ENCODE measurements at places on chromosomes 2 and 18. TPM values are rescaled to one million over a fixed set of nuclear protein-coding genes. Genes with fewer than 3 reads are reported as not detected.

DNA sequence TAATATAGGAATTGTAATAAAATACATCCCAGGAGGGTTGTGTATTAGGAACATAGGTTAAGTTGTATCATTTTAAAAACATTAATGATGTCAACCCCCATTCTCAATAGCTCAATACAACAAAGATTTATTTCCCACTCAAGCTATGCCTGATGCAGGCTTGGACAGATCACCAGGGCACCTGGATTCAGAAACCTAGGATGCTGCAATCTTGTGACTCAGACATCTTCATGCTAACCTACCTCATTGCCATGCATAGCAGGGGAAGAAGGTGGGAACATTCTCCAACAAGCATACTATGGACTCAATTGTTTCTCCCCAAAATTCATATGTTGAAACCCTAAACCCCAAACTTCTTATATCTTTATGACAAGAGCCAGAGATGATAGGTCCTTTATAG, 244.2 kb downstream of the CD226 start:
- no peak for DNase-seq

GRCh38 chr2:193409951-193410350, 1215.2 kb upstream of the TMEFF2 start:
- no peak for DNase-seq

GRCh38 chr2:229445501-229446211, 174.6 kb upstream of the PID1 start:
- peak; percentile 80 for DNase-seq

DNA sequence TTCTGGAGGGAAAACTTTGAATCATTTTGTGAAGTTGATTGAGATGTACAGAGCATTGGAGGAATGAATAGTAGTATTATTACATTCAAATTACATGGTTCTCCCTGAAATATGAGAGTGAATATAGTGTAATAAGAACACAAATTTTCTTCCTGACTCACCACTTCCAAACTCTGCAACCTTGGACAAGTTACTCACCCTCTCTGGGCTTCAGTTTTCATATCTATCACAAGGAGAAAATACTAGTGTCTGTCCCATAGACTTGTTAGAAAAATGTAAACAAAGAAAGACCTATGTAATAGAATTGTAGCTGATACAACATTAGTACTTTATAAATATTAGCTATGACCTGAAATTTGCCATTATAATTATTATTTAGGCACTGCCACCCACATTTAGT, 150.8 kb downstream of the LRRTM1 start:
- DNase-seq: no peak

- DNase-seq: no peak
Observed at GRCh38 chr2:235968155-235968554, 200.0 kb downstream of the GBX2 start.

Gene IL1RN
- total RNA-seq: not detected

Gene TMEFF2
- total RNA-seq: not detected

DNA sequence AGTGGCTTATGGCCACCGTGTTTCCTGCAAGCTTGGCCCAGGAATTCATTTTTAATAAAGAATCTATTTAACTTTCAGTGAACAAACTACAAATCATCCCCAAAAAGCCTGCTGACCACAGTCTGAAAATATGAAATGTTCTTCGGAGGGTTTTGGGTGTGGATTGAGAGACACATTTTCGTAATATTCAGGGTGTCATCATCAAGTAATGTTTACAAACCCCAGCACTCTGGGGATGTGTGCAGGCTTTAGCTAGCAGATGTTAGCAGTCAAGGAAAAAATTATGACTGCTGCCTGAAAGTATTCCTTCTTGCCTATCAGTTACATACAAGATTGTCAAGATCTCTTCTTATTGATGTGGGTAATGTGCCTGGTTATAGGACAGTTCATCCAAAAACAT, 143.9 kb upstream of the FN1 start:
- DNase-seq: peak; percentile 97

DNA sequence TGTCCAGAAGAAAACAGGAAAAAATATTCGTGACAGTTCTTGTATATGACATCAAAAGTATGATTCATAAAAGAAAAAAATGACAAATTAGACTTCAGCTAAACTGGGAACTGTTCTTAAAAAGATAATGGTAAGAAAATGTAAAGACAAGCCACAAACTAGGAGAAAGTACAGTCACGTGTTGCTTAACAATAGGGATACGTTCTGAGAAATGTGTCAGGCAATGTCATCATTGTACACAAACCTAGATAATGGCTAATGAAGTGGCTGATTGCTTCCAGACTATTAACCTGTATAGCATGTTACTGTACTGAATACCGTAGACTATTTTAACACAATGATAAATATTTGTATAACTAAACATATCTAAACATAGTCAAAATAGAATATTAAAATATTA, 35.9 kb upstream of the CTIF start:
- no peak for DNase-seq

DNA sequence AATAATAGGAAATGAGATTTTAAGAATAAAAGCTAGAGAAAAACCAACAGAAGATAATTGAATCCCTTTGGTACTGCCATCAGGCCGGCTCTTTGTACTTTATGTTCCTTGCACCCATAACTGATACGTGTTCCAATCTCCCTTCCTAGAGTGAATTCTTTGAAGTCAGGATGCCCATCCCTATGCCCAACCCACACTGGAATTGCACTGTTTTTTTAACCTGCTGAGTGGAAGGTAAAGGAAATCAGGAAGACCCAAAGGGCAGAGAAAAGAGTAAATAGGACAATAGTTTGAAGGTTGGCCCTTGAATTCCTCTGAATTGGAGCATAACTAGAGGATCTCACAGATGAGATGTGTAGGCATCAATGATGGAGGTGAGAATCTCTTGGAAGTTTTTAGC, 4.4 kb upstream of the ATG16L1 start:
- DNase-seq: no peak

- no peak for DNase-seq
Observed at GRCh38 chr2:169009865-169010579, 21.1 kb downstream of the ABCB11 start.

Gene SERPINB13
- not detected for total RNA-seq

DNA sequence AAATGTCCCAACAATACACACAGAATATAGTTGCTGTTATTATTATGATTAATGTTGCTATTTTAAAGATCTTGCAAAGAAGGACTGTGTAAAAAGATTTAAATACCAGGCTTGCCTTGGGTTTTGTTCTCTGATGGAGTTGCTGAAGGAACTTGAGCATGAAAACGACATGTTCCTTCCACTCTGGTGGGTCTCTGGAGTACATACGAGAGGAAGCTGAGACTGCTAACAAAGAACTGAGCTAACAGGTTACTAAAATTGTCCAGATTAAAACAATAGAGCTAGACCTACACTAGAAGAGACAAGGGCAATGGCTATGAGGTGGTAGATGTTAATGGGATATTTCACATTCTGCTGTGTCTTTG, 612.2 kb downstream of the TSN start:
- DNase-seq: no peak

Gene DTNA
- 6.8 TPM for total RNA-seq

Measured in fibroblast of villous mesenchyme (primary cell).